ENCODE measurements at places on chromosomes 5 and 9.

- no peak for DNase-seq
Measured at GRCh38 chr5:166286832-166287231, 2004.6 kb upstream of the WWC1 start.

GRCh38 chr9:88536023-88536324, 996 bp downstream of the NXNL2 start:
- DNase-seq = no peak

GRCh38 chr9:135566552-135566951, 5.0 kb downstream of the PAEP start:
- DNase-seq = no peak

DNA sequence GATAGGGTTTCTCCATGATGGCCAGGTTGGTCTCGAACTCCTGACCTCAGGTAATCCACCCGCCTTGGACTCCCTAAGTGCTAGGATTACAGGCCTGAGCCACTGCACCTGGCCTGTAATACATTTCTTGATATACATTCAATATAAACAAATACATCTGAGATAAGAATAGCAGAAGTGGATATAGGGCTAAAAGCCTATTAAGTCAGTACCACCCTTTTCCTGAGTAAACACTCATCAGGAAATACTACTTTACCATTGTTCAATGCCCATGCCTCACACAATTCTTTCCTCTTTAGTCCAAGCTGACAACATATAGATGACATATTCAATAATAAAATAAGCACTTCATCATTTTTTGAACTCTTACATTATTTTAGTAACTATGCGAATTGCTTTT, 64.8 kb downstream of the MRPS27 start:
- no peak for DNase-seq

DNA sequence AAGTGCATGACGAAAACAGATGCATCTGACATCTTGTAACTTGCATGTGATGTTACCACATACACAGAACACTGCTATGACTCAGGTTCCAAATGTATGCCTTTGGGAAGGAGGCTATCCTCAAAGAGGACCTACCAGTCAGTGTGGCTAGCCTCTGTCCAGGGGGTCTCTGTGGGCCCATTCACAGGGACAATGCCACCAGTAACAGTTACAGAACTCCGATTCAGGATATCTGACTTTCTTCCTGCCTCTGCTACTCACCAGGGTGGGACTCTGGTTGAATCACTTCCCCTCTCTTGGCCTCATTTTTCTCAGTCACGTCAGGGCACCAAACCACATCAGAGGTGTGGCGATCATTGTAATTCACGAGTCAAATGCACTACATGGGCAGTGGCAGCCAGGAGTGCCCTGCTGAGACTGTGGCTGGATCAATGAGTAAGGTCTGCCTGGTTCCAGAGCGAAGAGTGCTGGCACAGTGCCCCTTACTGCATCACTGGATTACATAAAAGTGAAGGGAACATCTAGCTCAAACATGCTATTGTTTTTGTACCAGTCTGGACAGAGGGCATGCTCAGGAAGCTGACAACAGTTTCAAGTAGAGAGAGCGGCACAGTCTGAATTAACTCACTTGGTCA, 13.2 kb downstream of the ATOX1 start:
- DNase-seq = peak; percentile 79

GRCh38 chr5:621341-621761, 9.2 kb downstream of the CEP72 start:
- DNase-seq = no peak

DNA sequence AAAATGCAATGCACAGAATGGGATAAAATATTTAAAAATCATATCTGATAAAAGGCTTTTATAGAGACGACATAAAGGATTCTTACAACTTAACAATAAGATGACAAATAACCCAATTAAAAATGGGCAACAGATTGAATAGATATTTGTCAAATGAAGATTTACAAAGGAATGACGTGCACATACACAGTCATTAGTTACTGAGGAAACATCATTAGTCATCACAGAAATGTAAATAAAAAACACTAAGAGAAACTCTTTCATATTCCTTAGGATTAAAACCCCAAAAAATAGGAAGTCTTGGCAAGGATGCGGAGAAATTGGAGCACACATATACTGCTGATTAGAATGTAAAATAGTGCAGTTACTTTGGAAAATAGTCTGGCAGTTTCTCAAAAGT, 1886.0 kb upstream of the CDH6 start:
- DNase-seq = no peak

GRCh38 chr9:27530915-27531755, 1.5 kb upstream of the MOB3B start:
- no peak for DNase-seq

DNA sequence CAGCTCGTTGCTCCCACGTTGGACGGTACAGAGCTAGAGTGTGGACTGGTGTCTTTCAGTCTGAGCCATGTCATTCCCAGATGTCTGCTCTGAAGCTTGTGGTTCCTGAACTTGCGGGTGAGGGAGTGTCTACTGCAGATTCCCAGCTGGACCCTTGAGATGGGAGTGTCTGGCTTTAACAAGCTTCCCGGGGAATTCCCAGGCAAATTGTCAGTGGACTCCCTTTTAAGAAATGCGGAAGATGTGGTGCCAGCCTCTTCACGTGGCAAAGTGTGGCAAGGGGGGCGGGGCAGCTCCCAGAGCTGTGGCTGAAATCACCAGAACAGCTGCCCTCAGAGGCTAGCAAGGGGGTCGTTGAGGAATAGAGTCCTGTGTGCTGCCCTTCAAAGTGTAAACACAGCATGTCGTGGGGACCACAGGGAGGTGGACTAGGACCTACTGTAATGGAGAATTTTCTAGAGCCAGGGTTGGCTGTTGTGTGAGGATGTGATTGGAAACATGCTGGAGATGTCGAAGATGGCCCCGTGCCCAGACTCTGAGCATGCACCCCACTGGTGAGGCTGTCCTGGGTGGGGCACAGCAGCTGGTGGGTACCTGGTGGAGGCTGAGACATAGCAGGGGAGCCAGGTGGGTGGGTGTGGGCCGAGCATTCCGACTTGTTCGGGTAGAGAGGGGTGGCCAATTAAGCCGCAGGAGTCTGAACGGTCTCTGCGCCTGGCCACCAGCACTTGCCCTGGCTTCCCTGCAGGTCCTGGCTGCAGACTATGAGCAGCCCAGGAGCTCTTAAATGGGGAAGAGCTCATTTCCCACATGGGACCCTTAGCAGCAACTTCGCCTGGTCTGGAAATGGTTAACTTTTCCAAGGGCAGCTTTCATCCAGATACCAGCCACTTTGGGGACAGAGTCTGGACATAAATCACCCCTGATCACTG, 37.4 kb downstream of the PRRX2 start:
- DNase-seq = no peak

GRCh38 chr5:143086908-143087637, 316.4 kb downstream of the NR3C1 start:
- DNase-seq = no peak

- DNase-seq = peak; percentile 92
Measured at GRCh38 chr9:4970970-4971641, 14.0 kb upstream of the JAK2 start.

- peak; percentile 64 for DNase-seq
Measured at GRCh38 chr5:80054682-80055081, 19.5 kb downstream of the THBS4 start.

DNA sequence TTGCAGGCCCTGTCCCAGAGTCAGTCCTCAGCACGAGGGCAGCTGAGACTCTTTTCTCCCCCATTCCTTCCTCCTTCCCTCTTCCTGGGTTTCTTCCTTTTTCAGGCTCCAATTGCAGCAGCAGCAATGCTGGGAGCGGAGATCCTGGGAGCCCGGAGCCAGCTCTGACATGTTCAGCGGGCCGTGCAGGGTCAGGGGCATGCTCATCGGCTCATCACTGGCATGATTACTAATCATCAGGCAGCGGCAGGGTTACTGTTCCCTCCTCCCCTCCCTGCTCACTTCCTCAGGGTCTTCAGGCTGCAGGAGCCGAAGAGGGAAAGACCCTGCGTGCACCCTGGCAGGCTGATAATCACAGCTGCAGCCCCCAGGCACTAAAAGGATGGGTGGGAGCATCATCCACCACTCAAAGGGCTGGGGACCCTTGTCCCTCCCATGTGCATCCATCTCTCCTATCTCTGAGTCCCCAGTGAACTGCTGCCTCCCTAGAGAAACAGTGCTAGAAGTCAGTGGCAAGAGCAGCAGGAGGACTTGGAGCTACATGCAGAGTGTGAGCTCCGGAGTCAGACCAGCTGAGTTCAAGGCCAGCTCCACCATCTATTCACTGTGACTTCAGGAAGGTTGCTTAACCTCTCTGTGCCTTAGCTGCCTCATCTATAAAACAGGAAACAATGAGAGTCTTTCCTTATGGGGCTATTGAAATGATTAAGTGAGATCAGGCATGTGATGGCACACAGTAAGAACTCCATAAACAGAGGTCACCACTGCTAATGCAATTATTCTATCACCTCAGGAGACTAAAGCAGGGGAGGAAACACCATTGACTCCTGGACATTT, 7.8 kb upstream of the KCNIP1 start:
- no peak for DNase-seq

- DNase-seq = no peak
Measured at GRCh38 chr9:81108391-81108790, 581.0 kb downstream of the TLE1 start.

DNA sequence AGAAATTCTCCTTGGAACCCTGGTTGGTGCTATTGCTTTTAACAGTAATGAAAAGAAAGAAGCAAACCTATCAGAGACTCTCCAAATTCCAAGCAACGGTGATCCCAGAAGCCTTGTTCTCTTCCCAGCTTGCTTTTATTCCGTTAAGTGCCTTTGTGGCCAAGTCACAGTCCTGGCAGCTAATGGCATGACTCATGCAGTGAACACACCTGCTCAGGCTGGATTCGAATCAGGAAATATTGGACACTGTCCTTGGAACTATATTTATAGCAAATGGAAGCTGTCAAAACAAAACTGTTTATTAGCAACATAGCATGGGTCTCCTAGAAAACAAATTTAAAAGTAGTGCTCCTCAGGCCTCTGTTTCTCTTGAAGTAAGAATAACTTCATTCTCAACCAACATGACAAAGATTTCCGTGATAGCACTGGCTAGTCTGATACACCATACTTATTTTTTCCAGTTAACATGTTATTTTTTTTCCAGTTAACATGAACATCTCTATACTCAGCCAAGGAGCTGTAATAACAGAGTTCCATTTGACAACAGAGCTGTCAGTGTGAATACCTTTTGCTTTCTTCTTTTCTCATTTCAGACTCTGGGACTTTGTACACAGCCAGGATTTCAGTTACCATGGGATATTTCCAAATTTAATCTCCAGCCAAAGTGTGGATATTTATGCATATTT, 502.4 kb downstream of the GADD45G start:
- DNase-seq = no peak

DNA sequence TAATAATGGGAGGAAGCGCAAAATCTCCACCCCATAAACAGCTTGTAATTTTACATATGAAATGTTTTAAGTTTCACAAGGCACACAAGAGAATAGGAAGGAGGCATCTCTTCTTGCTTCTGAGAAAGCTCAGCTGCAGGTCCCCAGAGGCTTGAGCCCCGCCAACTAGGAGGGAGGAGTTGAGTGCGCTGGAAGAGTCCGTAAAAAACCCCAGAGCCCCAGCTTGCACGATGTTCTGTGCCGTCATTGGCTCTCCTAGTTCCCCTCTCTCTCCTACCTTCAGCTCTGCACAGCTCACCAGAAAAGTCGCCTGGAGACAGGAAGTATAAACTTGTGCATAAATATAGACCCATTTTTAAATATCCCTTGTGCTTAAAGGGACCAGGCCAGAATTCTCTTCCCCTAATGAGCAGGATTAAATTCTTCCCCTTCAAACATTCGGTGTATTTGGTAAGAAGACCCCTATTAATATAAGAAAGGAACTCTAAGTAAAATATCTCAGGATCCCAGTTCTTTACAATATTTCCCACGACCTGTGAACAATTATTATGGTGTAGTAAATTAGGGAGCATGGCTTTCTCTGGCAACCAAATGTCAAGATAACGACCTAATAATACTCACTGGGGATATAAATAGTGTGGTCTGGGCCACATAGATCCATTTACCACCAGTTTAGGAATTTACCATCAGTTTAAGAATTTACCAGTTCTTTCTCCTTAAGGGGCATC, 13.7 kb downstream of the GLRX start:
- peak; percentile 71 for DNase-seq

DNA sequence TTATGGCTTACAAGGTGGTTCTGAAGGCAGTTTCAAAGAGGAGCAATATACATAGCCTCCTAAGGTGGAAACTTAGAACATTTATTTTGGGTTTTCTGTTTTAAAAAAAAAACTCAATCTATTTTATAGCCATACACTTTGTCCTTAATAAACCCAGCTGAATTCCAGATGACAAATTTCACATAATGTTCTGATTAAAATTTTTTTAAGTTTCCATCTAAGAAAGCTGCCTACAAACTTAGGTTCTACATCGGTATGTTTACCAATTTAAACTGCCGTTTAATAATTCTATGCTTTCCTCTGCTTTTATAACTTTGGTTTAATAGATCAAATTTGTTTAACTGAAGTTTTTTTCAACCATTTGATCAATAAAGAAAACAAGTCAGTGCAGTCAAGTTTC, 12.5 kb downstream of the NR3C1 start:
- no peak for DNase-seq

DNA sequence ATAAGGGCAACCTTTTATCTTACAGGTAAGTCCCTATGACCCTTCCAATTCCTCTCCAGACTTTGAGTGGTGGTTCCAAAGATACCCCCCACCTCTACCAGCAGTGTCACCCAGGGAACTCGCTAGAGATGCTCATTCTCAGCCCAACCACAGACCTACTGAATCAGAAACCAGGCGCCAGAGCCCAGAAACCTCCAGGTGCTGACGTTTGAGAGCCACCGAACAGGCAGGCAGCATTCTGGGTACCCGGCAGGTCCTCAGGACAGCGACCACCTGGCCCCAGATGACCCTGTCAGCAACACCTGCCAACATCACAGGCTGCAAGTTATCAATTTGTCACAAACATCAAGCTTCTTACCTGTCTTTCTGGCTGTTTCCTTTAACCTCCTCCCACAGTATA, 19.5 kb downstream of the RAPGEF1 start:
- peak; percentile 68 for DNase-seq

GRCh38 chr5:134450374-134450773, 38.7 kb upstream of the CDKN2AIPNL start:
- no peak for DNase-seq

DNA sequence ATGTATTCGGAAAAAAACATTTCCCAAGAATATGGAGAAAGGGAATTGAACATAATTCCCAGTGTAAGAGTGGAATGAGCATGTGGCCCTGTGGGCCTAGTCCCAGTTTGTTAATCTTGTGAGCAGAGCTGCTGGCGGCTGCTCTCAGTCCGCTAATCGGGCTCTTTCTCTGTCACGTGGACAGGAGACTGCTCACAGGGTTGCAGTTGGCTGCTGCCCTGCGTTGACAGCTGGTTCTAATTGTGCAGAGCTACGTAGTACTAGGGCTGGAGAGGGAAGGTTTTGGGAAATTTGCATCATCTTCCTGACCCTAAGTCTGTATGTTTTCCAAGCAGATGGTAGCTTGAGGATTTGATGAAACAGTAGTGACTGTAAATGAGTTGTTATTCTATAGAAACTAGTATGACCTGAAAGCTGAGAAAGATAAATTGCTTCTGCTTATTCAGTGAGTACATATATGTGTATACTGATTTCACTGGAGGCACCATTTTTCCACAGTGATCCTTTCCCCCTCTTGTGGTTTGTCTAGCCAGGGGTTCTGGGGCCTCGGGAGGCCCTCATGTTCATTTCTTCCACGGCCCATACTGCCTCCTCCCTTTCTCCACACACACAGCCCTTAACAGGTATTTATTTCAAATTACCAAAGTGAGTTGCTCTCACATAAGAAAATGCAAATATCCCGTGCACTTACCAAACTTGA, 100.6 kb downstream of the ANGPTL2 start:
- no peak for DNase-seq

Measured in activated CD4-positive, alpha-beta T cell treated with anti-CD3 and anti-CD28 coated beads, Interleukin-2, Interleukin-6, amounts not matched to agents 100 ng/mL and 50 ng/mL, durations not matched to agents 16 hours and 8 hours (primary cell).